B cell (primary cell): ENCODE measurements at places on chromosomes 5 and 9.

DNA sequence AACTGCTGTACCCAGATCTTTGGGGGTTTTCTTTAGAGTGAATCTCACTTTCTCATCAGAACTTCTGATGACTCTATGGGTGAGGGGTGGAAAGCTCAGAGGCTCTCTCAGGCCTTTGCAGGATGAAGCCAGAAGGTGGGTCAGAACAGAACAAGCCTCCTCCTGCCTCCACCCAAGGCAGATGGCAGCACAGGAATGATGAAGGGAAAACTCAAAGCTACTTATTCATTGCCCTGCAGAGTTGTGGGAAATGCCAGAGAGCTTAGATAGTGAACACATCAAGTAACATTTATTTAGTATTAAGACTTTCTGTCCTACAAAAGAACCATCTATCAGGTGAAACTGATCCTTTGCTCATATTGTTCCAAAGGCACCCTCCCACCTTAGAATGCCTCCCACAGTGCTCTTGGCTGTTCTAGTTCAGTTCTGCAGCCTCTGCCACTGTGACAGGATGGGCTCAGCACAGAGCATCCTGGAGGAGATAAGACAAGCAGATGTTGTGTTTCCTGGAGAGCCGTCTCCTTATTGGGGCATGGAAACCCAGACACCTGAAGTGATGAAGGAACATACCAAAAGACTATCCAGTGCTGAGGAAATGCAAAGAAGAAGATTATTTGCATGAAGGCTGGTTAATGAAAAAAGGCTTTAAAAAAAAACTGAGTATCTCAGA lies 146.6 kb downstream of the ADAMTS12 start:
- H3K27me3 ChIP-seq, result no peaks in the 10 kb centered on the region
- H3K27ac ChIP-seq, result no peak overlapping the region
- H3K36me3 ChIP-seq, result no peaks in the 10 kb centered on the region
- no peak for DNase-seq
- H3K4me3 ChIP-seq, result no peak overlapping the region

- H3K36me3 ChIP-seq, result no peaks in the 10 kb centered on the region
- no peak overlapping the region for H3K27ac ChIP-seq
- no peaks in the 10 kb centered on the region for H3K27me3 ChIP-seq
- H3K4me3 ChIP-seq, result no peak overlapping the region
These were observed 68.5 kb downstream of the ZNF462 start for GRCh38 chr9:106931466-106931865.

DNA sequence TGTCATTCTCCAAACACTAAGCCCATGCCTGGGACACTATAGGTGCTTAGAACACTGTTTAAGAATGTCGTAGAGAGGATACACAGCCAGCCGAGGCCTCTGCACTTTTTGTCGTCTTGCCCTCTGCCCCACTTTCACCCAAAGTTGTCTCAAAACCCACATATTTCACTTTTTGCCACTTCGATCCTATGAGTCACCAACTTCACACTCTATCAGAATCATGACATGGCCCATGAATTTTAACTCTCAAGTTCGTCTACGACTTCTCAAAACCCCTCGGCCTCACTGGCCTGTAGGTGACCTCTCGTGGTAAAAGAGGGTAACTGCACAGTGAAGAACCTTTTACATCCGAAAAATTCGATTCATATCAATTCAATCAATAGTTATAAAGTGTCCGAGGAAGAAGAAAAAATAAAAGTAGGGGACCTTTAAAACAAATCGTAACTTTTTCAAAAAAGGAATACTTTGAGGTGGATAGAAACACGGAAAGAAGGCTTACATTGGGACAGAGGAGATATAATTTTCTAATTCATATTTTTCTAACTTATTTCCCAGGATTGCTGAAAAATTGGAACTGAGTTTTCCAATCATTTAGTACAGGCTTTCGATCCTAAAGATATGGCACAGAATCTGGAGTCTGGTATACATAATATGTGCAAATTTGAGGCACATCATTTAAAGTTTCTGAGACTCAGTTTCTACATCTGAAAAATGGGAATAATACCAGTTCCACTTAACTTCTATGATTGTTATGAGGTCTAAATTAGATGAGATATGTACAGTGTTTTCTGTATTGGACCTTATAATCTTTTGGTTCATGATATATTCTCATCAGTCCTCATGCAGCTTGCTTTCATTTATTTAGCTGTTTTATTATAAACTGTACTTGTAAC lies 122.6 kb downstream of the APBA1 start:
- no peaks in the 10 kb centered on the region for H3K36me3 ChIP-seq
- H3K27ac ChIP-seq, result no peak overlapping the region
- DNase-seq, result peak; percentile 40
- H3K4me3 ChIP-seq, result no peak overlapping the region
- peaks cover 4% of the 10 kb centered on the region for H3K27me3 ChIP-seq

DNA sequence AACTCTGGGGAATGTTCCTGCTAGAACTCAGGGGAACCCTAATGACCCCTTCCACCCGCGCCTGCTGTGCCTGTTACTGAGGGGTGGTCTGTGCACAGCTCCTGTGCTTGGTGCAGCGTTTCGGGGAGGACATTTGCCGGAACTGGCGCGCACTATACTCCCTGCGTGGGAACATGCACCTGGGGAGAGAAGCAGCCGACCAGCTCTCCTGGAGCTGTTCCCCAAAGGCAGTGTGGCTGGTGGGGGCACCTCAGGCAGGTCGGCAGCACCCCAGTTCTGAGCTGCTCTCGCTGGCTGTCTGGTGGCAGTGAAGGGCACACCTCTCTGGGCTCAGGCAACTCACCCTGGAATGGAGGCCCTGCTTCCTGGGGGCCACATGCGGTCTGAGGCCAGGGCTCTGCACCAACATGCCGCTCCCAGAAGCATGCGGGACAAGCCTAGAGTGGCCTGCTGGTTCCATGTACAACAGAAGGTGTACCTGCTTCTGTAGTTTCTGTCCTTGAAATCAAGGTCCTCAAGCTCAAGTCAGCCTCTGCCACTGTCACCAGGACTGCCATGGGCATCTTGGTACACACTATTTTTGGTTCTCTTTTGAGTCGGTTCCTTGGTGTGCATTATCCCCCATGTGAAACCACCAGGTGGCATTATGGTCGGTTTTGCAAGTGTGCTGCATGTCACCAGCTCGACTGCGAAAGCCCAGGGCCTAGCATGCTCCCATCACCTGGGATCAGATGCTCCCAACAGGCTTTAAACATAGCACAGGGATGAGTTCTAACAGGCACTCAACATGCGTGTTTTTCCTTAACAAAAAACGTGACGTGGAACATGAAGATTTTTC lies 7.8 kb upstream of the MRNIP start:
- no peak overlapping the region for H3K4me3 ChIP-seq
- DNase-seq, result peak; percentile 30
- no peaks in the 10 kb centered on the region for H3K4me1 ChIP-seq

DNA sequence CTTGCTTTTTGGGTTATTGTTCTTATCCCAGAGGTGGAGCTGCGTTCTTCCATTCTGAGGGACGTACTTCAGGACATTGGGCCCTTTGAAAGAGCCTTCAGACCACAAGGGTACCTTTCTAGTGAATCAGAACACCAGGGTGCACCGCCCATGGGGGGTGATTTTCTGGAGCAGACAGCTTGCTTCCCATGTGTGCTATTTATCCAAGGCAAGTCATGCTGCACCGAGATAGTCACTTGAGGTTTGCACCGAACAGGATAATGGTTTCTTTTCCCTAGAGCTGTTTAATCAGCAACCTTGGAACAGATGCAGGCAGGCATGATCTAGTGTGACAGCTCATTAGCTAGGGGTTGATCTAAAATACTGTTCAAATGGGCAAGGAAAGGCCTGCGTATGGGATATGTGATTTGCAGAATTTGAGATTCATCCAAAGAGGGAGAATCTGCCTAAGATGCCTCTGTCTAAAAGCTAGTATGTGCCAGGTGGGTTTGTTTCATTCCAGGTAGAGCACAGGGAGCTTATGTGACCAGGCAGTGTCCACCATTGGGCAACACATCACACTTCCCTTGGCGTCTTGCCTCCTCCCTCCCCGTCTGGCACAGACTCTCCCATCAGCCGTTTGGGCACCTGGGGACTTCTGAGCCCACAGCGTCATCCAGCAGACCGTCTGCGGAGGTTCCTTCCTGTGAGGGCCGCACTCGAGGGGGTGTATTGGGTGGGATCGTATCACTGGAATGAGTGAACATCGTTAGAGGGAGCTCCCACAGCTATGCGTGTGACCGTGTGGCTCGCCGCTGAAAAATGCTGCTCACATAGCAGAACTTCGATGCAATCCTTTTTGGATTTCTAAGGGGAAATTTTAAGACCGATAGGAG lies 23.0 kb downstream of the ABL1 start:
- H3K27ac ChIP-seq, result no peak overlapping the region
- no peaks in the 10 kb centered on the region for H3K27me3 ChIP-seq
- DNase-seq, result no peak

DNA sequence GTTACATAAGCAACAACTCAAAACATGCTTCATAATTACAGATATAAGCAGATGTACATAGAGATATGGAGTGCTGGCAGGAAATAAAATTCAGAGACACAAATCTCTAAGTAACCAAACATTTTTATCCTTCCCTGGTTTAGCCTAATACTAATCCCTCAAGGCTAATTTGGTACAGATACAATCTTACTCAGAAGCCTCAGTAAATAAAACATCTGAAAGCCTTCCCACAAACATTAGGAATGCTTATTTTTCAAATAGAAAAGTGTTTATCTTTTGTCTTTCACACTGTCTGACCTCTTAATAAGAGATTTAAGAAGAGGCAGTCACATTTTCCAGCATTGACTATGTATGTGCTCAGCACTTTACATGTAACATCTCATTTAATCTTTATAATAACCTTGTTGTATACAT lies 399.4 kb downstream of the ARRDC3 start:
- H3K27me3 ChIP-seq, result no peaks in the 10 kb centered on the region
- DNase-seq, result no peak
- no peak overlapping the region for H3K27ac ChIP-seq

- no peak overlapping the region for H3K4me3 ChIP-seq
- H3K36me3 ChIP-seq, result peaks cover 53% of the 10 kb centered on the region
- H3K27me3 ChIP-seq, result no peaks in the 10 kb centered on the region
- H3K27ac ChIP-seq, result no peak overlapping the region
- DNase-seq, result peak; percentile 6
- peaks cover 59% of the 10 kb centered on the region for H3K4me1 ChIP-seq
These were observed 6.6 kb downstream of the RGS14 start for GRCh38 chr5:177364159-177364962.

GRCh38 chr9:89781838-89782540 lies 177.2 kb downstream of the GADD45G start:
- peaks cover 16% of the 10 kb centered on the region for H3K4me1 ChIP-seq
- H3K4me3 ChIP-seq, result no peak overlapping the region
- peak; percentile 75 for DNase-seq

DNA sequence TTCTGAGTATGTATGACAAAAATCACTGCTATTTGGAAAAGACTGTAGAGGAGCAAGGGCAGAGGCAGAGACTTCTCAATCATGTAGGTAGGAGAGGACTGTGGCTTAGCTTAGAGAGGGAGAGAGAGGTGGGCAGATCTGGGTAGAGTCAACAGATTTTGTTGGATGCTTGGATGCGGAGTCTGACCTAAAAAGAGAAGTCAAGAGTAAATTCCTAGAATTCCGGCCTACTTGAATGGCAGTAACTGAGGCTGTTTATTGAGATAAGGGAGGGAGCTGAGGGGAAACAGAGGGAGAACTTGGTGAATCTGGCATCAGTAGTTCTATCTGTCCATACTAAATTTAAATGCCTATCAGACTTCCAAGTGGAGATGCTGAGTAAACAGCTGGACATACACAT lies 2.4 kb downstream of the TICAM2 start:
- H3K4me1 ChIP-seq, result peaks cover 38% of the 10 kb centered on the region
- H3K27ac ChIP-seq, result peak overlapping the region; percentile 91
- H3K27me3 ChIP-seq, result no peaks in the 10 kb centered on the region
- H3K36me3 ChIP-seq, result no peaks in the 10 kb centered on the region

- H3K27ac ChIP-seq, result no peak overlapping the region
- no peak overlapping the region for H3K4me3 ChIP-seq
These were observed 20.1 kb upstream of the SLC25A48 start for GRCh38 chr5:135814316-135814715.

- H3K4me3 ChIP-seq, result no peak overlapping the region
- no peak for DNase-seq
- H3K36me3 ChIP-seq, result no peaks in the 10 kb centered on the region
- H3K4me1 ChIP-seq, result no peaks in the 10 kb centered on the region
- no peaks in the 10 kb centered on the region for H3K27me3 ChIP-seq
These were observed 281.4 kb downstream of the ISL1 start for GRCh38 chr5:51664491-51665250.

GRCh38 chr5:128536254-128537220 lies 1.5 kb downstream of the FBN2 start:
- DNase-seq, result no peak
- H3K4me1 ChIP-seq, result peaks cover 3% of the 10 kb centered on the region

DNA sequence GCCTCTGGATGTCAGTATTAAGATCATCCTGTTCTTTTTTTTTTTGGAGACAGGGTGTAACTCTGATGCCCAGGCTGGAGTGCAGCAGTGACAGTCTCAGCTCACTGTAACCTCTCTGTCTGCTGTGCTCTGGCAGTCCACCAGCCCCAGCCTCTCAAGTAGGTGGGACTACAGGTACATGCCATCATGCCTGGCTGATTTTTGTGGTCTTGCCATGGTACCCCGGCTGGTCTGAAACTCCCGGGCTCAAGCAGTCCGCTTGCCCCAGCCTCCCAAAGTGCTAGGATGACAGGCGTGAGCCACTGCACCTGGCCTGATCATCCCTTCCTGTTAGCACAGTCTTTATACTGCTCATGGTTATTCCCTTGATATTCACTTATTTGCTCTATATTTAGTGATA lies 3.5 kb downstream of the KDM4C start:
- H3K27me3 ChIP-seq, result no peaks in the 10 kb centered on the region
- H3K4me1 ChIP-seq, result peaks cover 39% of the 10 kb centered on the region
- H3K36me3 ChIP-seq, result no peaks in the 10 kb centered on the region
- H3K4me3 ChIP-seq, result no peak overlapping the region
- peak overlapping the region; percentile 16 for H3K27ac ChIP-seq
- no peak for DNase-seq

- no peak overlapping the region for H3K4me3 ChIP-seq
- no peaks in the 10 kb centered on the region for H3K36me3 ChIP-seq
- no peak overlapping the region for H3K27ac ChIP-seq
- H3K27me3 ChIP-seq, result no peaks in the 10 kb centered on the region
- DNase-seq, result no peak
These were observed 40.9 kb upstream of the SLC25A51 start for GRCh38 chr9:37944671-37945481.

DNA sequence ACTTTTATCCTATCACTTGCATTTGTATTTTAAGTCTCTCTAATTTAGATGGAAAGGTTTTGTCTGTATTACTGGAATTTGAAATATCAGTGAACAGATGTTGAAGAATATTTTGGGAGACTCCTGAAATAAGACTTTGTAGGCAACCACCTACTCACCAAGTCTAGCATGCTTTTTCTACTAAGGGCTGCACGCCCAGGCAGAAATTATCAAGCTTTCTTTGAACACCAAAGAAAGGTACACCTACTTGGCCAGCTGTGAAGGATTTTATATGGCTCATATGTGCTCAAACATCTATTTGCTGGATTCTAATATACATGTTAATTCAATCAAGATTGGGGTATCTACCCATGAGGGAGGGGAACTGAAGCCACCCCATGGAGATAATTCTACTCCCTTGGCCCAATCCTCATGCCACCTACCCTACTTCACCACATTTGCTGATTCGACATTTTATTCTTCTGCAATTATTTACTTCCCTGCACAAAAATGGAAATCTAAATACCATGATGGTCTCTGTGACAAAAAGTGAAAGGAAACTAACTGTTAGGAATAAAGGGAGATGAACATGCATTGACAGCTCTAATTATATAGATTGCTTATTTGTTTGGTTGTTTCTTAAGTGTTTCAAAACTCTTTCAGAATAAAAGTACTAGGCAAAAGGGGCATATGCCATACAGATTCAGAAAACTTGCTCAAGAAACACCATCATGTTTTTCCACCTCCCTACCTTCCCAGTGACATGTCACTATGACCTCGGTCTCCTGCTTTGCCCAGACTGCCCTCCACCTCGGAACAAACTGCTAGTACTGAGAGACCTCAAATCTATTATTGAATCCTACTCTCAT lies 895 bp upstream of the MYOT start:
- no peaks in the 10 kb centered on the region for H3K27me3 ChIP-seq
- H3K4me3 ChIP-seq, result no peak overlapping the region
- H3K4me1 ChIP-seq, result no peaks in the 10 kb centered on the region
